H54 (cell line): ENCODE measurements at places on chromosomes 1 and 21.

DNA sequence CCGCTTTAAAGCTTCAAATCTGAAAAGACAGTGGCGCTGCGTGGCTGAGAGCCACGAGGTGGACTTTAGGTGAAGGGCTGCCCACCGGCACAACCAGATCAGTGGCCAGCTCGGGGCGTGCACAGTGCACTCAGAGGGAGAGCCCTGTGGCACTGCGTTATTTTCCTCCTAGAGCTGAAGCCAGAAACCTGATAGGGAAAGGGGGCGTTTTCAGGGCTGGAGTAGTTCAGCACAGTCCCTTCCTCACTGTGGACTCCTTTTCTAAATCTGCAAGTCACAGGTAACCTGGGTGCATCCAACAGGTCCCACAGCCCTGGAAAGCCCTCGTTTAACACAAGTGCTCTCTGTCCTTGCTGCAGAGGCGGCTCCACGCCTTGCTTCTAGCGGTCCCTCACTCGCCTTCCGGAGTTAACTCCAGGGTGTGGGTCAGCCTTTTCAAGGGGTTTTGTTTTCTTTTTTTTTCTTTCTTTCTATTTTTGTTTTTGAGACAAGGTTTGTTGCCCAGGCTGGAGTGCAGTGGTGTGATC is 81.2 kb downstream of the GALNT2 start:
- no peak for DNase-seq

DNA sequence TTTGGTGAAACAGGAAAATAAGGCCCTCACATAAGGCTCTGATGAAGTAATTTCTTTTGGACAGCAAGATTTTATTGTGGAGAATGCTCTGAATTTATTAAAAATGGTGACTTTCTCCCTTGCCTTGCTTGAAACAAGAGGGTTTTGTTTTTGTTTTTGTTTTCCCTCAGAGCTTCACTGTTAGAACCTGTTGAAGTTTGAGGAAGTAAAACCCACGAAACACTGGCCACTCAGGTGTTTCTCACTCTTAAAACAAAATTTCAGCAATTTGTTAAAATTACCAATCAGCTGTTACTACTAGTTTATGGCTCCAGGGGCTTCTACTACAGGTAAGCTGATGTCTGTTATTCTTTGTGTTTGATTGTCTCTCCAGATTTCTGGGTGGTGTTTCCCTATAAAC is 112.6 kb upstream of the B3GALT2 start:
- DNase-seq: no peak

- DNase-seq: peak; percentile 55
These were observed 67.4 kb downstream of the ARHGEF10L start for GRCh38 chr1:17606826-17607440.

GRCh38 chr1:204888294-204888693 is 17.6 kb downstream of the NFASC start:
- DNase-seq: no peak

GRCh38 chr21:38319781-38320180 is 63.0 kb downstream of the KCNJ15 start:
- DNase-seq: no peak
